ENCODE measurements at places on chromosomes 6 and 20.

- DNase-seq = no peak
Measured at GRCh38 chr20:3177746-3178485, 4.6 kb upstream of the LZTS3 start.

- DNase-seq = peak; percentile 19
Measured at GRCh38 chr6:167827583-167828324, 1.0 kb downstream of the AFDN start.

DNA sequence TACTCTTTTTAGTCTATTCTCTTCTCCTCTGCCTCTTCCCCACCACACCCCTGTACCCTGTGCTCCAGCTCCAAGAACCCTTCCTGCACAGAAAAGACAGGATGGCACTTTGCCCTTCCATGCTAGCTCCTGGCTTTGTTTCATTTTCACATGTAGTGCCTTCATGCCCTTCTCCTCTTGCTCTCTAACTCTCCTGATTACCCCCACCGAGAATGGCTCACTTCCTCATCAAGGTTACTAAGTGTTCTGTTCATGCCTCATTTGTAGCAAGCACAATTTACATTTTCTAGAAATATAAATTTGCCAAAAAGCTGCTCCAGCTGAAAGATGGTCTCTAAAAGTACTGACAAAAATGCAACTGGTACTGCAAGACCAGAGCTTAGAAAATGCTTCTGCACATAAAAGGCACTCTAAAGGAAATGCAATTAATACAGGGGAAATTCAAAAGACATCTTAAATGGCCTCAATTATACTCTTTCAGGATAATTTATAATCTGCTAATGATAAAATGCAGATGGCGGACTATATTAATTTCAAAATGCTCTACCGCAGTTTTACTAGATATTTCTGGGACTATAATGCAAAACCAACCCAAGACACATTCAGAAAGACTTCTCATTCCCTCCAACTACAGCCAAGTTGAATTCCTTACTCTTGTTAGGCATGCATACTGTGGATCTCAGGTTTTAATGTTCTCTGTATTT lies 570.2 kb downstream of the PRKN start:
- DNase-seq = no peak

- peak; percentile 25 for DNase-seq
Measured at GRCh38 chr6:33375143-33375671, 16.4 kb upstream of the KIFC1 start.

- no peak for DNase-seq
Measured at GRCh38 chr6:98828941-98829411, 5.4 kb upstream of the POU3F2 start.

DNA sequence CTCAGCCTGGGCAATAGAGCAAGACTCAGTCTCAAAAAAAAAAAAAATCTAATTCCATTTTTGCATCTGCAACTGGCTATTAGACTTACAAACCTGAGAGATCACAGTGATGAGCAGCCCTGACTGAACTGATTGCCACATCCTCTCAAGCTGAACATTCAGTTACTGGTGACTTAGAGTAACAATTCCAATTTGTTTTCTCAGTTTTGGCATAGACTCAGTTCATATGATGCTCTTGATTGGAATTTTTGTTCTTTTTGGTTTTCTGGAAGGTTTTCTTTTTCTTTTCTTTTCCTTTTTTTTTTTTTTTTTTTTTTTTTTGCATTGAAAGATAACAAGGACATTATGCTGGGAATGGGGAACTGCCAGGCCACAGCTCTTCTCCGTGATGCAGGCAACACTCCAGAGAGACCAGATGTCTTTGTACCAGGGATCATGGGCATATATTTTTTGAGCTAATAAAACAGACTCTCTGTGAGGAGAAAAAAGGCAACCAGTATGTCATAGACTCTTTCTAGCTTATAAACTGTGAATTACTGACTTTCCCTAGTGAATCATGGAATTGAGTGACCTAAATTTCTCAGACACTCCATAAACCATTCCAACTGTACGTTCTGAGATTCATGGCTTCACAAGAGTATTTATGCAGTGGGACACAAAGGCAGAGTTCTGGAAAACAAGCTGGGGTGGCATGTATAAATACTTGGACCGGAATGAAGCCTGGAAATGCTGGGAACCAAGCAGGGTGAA lies 86.0 kb upstream of the SLC2A12 start:
- no peak for DNase-seq

GRCh38 chr6:29948277-29948676 lies 5.9 kb downstream of the HLA-A start:
- DNase-seq = no peak

DNA sequence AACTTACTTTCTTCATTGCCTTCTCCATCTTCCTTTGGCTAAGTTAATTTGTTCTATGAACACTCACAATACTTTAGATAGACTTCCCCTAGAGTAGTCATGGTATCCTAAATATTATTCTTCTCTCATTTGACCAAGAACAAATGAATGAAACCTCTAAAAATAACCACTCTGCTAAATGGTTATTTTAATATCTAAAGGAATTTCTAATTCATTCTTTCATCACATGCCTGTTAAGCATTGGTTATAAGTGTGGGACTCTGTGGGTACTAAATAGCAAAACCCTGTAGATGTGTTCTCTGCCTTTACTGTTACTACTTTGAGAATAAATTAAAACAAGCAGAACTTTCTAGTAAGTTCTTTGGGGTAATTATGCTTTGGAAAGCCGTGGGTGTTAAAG lies 138.9 kb downstream of the EYA4 start:
- DNase-seq = no peak
